Activated CD8-positive, alpha-beta memory T cell treated with anti-CD3 and anti-CD28 coated beads for 4 hours (primary cell): ENCODE measurements at places on chromosomes 4 and X.

DNA sequence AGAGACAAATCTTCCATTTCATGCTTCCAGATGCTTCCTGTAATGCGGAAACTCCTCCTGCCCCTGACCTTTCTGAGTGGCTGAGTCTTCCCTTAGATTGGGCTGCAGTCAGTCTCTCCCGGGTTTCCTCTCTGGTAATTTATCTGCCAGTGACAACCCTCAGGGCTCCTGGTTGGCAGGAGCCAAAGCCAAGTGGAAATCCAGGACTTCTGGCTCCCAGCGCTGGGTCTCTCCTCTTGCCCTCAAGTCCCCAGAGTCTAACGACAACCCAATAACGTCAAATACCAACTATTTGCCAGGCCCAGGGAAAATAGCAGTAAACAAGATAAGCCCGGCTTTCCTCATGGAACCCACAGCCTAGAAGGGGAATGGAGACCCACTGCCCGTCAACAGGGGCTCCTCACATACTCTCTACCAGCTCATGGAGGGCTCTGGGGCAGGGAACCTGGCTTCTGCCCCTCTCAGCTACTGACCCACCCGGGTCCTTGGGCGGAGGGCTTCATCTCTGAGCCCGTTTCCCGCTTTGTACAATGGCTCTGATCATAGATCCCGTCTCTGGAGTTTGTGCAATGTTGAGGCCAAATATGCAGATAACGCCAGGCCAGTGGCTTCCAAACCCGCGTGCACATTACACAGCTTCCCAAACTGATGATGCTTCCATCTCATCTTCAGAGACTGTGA, 1.1 kb upstream of the TBC1D14 start:
- DNase-seq, result no peak

DNA sequence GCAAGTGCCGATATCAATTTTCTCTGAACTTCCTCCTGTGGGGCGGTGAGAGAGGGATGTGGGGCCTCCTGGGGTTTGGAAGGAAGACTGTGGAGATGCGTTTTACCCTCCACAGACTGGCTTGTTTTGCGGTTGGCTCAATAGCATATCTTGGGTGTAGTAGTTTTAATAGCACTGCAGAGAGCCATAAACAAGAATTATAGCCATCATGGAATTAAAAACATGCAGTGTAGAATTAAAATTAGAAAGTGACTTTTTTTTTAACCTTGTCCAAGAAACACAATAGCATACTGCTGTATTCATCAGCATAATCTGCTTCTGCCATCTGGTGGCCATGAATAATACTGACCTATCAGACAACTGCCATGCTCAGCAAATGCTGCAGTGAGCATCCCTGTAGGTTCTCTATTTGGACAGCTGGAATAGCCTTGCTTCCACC, 47.3 kb upstream of the SCML1 start:
- no peak for DNase-seq

GRCh38 chr4:155342142-155342541, 34.6 kb downstream of the MAP9 start:
- DNase-seq, result no peak

GRCh38 chrX:42023122-42023521, 99.8 kb upstream of the CASK start:
- no peak for DNase-seq

DNA sequence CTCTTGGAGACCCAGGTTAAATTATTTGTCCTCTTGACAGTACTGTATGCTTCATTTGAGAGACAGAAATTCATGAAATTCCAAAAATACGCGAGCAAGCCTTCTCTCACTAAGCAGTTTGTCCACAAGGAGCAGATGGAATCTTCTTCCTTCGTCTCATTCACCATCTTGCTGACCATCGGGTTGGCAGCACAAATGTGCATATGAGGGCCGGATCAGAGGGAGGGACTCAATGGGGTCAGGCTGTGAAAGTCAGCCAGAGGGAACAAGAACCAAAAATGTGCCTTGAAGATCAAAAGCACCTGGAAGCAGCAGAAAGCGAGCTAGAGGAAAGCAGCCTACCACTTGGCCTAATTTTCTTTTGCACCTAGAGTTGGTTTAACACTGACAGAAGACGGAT, 16.4 kb downstream of the NHSL2 start:
- DNase-seq, result no peak

DNA sequence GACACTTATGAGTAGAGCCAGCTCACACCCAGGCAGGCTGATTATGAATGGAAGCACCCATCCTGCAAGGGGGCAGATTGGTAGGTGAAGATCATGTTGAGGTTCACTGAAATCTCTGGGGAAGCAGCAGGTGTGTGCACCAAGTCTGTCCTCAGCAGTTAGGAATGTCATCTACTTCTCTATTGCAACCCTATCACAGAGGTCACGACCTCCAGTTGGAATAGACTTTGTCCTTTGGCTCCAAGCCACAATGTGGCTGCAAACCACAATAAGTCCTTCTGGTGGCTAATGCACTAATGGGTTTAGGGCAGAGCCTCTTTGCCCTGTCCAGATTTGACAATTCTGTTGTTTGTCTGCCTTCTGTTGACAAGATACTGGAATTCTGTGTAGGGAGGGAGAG, 1056.7 kb downstream of the PCDH19 start:
- no peak for DNase-seq

DNA sequence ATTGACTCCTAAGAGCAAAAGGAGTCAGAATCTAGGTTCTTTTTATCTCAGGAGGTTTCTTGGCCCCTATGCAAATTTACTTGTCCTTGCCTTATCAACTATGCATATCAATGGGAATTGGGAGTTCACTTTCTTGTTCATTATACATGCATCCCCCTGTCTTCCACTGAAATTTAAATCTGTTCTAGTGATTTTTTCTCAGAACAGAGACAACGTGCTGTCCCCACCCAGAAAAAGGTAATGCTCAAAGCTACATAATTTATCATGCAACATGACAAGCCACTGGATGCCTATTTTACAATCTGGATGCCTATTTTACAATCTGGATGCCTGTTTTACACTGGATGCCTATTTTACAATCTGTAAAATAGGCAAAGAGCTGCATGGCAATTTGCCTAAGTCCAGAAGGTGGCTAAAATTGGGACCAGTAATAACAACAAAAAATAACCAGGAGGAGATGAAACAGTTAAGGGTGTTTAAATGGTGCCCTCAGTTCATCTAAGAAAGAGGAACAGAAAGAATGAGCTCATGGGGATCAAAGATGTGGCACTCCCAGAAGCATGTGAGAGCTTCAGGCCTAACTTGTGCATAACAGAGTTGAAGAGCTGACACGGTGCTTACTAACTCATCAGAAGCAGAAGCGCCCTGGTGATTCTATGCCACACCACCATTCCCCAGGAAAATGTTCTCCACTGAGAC, 537.8 kb upstream of the BOD1L1 start:
- no peak for DNase-seq

DNA sequence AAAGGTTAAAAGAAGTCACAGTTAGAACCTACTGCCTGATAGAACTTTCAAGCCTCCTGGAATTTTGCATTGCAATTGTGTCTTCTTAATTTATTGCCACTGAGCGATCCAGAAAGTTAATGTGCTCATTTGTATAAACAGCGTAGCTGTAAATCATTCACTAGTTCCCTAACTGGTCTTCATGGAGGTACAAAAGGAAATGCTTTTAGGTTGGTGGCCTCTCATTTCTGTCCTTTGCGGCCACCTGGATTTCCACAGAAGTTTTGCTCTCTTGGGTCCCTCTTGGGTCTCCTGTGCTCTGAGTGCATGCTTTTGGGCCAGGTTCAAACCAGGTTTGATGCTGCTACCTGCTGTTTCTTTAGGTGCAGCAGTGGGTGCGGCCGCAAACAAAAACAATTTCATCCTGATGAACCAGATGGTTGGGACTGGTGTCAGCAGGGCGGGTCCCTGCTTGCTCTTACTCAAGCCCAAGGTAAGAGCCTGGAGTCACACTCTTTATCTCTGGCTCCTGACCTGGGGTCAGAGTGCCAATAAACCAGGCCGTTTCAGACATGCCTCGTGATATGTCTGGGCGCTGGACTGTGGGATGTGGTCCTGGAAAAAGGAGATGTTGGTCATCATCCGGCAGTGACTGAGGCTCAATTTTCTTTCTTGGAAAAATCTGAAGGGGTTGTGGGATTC, 270.1 kb downstream of the PTTG2 start:
- no peak for DNase-seq

- DNase-seq, result no peak
Measured at GRCh38 chr4:159150396-159150795, 47.5 kb downstream of the RAPGEF2 start.

DNA sequence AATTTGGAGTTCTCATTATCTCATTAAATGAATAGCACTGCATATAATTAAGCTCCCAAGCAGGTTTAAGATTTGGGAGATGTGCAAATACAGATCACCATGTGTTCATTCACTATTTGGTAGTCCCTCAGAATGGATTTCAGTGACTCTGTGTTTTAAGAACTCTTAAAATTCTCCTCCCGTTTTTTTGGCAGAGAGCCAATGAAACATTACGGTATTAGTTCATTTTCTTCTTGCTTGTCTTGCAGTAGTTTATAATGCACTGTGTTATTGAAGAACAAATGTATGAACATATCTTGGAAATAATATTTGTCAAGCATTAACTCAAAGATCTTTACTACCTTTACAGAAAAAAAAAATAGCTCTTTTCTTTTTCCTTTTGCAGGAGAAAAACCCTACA, 32.7 kb downstream of the KLF3 start:
- DNase-seq, result no peak

- DNase-seq, result no peak
Measured at GRCh38 chr4:91963486-91963885, 340.3 kb upstream of the GRID2 start.

GRCh38 chr4:150278206-150278605, 200.0 kb downstream of the DCLK2 start:
- no peak for DNase-seq

GRCh38 chr4:73481358-73481757, at the start of gene AFM:
AFM (plus strand) TSS chr4:73481745; CDS start chr4:73481776, 31 bp downstream.
- no peak for DNase-seq

DNA sequence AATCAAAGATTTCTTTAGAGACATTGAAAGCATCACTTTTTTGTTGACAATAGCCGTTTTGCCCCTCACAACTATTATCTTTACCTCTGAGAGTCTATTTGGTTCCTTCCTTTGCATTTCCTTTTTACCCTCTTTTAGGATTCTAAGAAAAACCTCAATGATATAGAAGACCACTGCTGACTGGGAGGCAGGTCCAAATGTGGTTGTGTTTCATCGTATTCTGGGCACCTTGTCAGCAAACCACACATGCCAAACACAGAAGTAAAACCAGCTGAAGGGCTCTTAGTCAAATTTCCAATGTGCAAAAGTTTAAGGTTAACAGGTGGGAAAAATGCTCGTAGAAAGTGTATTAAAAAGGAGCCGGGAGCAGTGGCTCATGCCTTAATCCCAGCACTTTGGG, 5.1 kb upstream of the PRMT9 start:
- no peak for DNase-seq

DNA sequence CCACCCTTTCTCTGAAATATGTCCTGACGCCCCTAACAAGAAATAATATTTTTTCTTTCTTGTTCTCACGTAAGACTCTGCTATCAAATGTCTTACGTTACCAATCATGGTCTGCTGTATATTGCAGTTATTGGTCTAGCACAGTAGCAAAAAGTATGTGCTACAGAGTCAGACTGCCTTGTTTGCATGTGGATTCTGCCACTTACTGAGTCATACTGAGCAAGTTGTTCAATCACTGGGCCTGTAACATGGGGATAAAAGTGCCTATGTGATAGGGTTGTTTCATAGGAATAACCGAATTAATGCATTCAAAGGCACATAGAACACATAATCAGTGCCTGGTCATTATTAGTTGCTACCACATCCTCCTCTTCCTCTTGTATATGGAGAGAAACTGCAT, 14.1 kb downstream of the RPGR start:
- no peak for DNase-seq

DNA sequence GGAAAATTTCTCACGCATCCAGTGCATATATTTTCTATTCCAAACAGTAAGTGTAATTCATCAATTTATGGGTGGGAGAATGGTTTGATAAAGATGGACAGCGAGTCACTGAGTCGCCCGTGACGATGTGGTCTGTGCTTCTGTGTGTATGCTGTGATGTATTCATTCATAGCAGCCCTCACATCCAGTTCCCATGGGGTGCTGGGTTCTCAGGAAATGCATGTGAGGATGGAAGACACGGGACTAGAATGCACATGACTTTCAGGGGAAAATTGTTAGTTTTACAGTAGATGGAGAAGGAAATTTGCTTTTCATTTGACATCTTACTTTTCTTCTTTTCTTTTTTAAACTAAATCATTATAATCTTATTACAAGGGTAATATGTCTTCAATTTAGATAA, 152.9 kb downstream of the STOX2 start:
- no peak for DNase-seq

GRCh38 chr4:11773798-11774197, 345.1 kb upstream of the HS3ST1 start:
- DNase-seq, result no peak

- DNase-seq, result no peak
Measured at GRCh38 chr4:41006141-41006540, 208.2 kb downstream of the APBB2 start.

- no peak for DNase-seq
Measured at GRCh38 chr4:36159208-36159607, 85.1 kb downstream of the ARAP2 start.

DNA sequence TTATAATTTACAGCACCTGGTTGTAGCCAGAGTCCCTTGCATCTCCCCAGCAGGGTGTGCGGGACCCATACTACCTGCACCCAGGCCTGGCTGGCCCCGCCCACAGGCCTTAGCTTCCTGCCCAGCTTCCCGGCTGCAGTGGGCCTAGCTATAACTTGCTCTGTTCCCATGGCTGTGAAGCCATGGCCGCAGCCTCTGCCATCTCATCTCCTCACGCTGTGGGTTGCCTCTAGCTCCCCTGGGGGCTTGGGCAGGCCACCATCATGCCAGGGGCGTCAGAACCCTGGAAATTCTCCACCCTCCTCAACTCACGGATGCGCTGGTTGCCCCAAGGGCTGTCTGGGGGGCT, 26.1 kb upstream of the SORBS2 start:
- no peak for DNase-seq

- no peak for DNase-seq
Measured at GRCh38 chr4:109155084-109155483, 147.4 kb downstream of the COL25A1 start.

DNA sequence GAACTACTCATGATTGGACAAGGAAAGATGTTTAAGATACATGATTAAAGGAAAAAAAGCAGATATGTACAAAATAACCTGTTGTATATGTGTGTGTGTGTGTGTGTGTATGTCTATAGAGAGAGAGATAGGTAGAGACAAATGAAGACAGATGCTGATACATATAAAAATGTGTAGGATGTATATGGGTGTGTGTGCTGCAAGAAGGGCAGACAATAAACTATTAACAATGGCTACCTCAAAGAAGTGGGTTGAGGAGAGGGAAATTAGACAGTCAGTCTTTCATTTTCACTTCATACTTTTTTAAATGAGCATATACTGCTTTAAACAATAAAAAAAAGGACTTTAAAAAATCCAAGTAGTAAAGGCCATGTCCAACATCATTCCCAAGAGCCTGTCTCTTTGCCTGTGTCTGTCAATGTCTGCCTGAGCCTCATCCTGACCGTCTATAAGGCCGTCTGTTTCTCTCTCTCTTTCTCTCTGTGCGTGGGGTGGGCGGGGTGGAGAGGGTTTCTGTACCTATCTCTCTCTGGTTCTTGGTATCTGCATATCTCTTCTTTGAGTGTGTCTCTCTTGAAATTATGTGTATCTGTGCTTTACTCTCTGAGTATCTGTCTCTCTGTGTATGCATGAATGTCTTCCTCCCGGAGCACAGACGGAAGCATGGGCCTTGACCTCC, 62.8 kb downstream of the LRBA start:
- no peak for DNase-seq

GRCh38 chrX:12932244-12932643, 25.8 kb downstream of the TLR8 start:
- no peak for DNase-seq
